ENCODE measurements at places on chromosomes 6 and 20.
A peak's percentile ranks its signal among the peaks of the same experiment; 100 is the strongest.

DNA sequence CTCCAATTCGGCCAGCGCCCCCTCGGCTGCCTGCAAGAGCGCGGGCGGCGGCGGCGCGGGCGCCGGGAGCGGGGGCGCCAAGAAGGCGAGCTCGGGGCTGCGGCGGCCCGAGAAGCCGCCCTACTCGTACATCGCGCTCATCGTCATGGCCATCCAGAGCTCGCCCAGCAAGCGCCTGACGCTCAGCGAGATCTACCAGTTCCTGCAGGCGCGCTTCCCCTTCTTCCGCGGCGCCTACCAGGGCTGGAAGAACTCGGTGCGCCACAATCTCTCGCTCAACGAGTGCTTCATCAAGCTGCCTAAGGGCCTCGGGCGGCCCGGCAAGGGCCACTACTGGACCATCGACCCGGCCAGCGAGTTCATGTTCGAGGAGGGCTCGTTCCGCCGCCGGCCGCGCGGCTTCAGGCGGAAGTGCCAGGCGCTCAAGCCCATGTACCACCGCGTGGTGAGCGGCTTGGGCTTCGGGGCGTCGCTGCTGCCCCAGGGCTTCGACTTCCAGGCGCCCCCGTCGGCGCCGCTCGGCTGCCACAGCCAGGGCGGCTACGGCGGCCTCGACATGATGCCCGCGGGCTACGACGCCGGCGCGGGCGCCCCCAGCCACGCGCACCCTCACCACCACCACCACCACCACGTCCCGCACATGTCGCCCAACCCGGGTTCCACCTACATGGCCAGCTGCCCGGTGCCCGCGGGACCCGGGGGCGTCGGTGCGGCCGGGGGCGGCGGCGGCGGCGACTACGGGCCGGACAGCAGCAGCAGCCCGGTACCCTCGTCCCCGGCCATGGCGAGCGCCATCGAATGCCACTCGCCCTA is 963 bp downstream of the FOXF2 start:
- H3K36me3 ChIP-seq: no peaks in the 10 kb centered on the region
- H3K27ac ChIP-seq: no peak overlapping the region
- H3K4me1 ChIP-seq: peaks cover 14% of the 10 kb centered on the region
- H3K4me3 ChIP-seq: peak overlapping the region; percentile 65

DNA sequence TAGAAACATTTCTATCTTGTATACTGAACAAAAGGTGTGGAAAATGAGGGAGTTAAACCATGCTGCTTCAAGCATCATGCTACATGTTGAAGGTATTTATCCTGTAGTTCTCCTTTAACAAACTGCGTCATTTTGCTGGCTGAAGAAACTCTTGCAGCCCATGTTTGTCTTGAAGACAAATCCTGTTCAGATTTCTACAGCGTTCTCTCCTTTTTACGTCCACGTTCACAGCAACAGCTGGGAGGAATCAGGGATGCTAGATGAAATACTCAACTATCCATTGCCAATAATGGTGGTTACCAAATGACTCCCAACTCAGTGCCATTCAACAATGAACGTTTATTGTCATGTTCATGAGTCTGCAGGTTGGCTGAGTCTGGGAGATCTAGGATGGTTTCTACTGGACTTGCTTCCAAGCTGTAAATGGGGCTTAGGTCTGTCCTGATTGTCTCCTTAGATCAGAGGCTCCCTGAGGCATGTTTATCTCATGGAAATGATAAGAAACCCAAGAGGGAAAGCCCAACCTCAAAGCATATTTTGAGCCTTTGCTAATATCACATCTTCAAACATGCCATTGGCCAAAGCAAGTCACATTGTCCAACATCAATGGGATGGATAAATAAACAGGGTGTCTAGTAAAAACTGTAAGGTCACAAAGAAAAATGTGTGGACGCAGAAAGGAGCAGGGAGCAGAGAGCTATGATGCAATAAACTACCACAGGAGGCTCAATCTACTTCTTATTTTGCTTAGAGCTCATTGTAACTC is 2.7 kb upstream of the PLCB1 start:
- H3K4me3 ChIP-seq: no peak overlapping the region
- H3K27me3 ChIP-seq: no peaks in the 10 kb centered on the region
- no peaks in the 10 kb centered on the region for H3K36me3 ChIP-seq
- DNase-seq: no peak

DNA sequence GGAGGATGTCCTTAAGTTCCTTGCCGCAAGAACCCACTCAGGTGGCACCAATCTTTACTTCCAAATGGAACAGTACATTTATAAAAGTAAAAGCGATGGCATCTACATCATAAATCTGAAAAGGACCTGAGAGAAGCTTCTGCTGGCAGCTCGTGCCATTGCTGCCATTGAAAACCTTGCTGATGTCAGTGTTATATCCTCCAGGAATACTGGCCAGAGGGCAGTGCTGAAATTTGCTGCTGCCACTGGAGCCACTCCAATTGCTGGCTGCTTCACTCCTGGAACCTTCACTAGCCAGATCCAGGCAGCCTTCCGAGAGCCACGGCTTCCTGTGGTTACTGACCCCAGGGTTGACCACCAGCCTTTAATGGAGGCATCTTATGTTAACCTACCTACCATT is 191.7 kb downstream of the TRIM27 start:
- H3K36me3 ChIP-seq: no peaks in the 10 kb centered on the region
- DNase-seq: no peak
- H3K4me3 ChIP-seq: no peak overlapping the region
- H3K27me3 ChIP-seq: no peaks in the 10 kb centered on the region
- H3K4me1 ChIP-seq: peaks cover 5% of the 10 kb centered on the region

- H3K4me3 ChIP-seq: no peak overlapping the region
- H3K36me3 ChIP-seq: no peaks in the 10 kb centered on the region
- H3K4me1 ChIP-seq: no peaks in the 10 kb centered on the region
- no peak for DNase-seq
- no peak overlapping the region for H3K27ac ChIP-seq
Measured at GRCh38 chr6:166105341-166106075, 62.1 kb downstream of the TBXT start.

DNA sequence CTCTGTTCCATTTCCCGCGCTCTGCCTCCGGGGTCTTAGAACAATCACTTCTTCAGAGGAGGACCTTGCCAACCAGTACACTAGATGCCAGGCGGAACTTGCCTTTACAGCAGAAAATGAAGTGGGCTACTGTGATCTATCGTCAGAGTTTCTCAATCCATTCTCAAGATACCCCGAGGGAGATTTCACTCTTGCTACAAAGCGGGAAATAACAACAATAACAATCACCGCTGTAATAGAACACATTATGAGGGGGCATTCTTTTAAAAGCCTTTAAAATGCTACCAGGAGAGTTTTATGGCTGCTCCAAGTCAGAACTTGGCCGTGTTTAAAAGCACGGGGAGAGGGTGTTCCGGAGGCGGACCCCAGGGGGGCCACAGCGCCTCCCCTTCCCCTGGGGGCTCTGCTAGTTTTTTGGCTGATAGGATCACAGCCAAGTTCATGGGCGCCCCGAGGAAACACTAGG is 617.0 kb upstream of the AGPAT4 start:
- no peaks in the 10 kb centered on the region for H3K36me3 ChIP-seq
- no peak overlapping the region for H3K27ac ChIP-seq
- peaks cover 4% of the 10 kb centered on the region for H3K4me1 ChIP-seq
- H3K27me3 ChIP-seq: no peaks in the 10 kb centered on the region
- no peak for DNase-seq

- H3K4me3 ChIP-seq: no peak overlapping the region
- H3K36me3 ChIP-seq: no peaks in the 10 kb centered on the region
- H3K27me3 ChIP-seq: no peaks in the 10 kb centered on the region
- no peak for DNase-seq
Measured at GRCh38 chr6:144248476-144249301, 36.4 kb upstream of the UTRN start.

DNA sequence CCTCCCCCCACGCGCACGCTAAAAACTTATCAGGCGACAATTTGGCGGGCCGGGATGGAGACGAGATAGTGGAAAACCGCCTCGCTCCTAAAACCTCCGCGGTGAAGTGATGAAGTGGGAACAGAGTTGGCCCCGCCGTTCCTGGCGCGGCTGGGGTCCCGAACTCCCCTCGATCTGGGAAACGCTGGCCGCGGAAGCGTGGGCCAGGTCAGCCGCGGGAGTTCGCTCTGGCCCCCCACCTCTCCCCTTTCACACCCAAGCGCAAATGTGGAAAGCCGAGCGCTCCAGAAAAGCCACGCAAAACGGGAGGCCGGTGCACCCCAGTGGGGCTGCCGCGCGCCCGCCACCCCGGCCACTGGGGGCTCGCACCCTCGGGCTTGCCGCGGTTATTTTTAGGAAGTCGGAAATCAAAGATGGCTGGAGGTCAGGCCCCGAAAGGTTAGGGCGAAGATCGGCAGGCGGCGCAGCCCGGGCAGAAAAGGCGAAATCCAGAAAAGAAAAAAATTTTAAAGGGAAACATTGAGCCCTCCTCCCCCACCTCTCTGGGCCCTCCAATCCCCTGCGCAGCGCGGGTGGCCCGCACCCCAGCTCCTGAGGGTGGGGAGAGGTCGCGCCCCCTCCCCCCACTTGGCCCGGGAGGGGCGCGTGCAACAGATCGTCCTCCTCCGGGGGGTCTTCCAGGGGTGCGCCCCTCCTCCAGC is 1.0 kb downstream of the SALL4 start:
- peaks cover 14% of the 10 kb centered on the region for H3K27me3 ChIP-seq
- no peak overlapping the region for H3K27ac ChIP-seq
- H3K4me3 ChIP-seq: peak overlapping the region; percentile 67
- H3K4me1 ChIP-seq: peaks cover 24% of the 10 kb centered on the region
- H3K36me3 ChIP-seq: no peaks in the 10 kb centered on the region

DNA sequence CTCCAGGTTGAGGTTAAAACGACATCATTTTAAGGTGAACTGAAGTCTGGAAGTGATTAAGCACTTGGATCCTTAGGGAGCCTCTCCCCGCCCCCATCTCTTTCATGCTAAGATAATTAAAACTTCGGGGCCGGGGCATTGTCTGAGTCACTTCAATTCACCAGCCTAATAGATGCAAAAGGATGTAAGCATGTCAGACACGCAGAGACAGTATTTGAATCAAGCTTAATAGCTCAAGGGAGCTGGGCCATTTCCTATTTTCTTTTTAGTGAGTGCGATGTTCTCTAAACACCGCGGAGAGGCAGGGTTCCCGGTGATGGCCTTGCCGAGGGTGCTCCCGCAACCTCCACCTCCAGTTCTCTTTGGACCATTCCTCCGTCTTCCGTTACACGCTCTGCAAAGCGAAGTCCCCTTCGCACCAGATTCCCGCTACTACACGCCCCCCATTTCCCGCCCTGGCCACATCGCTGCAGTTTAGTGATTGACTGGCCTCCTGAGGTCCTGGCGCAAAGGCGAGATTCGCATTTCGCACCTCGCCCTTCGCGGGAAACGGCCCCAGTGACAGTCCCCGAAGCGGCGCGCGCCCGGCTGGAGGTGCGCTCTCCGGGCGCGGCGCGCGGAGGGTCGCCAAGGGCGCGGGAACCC is 516 bp upstream of the IRF4 start:
- H3K36me3 ChIP-seq: no peaks in the 10 kb centered on the region
- no peaks in the 10 kb centered on the region for H3K27me3 ChIP-seq
- no peak overlapping the region for H3K27ac ChIP-seq
- peak overlapping the region; percentile 71 for H3K4me3 ChIP-seq
- no peak for DNase-seq
- peaks cover 23% of the 10 kb centered on the region for H3K4me1 ChIP-seq

- no peak overlapping the region for H3K27ac ChIP-seq
- no peaks in the 10 kb centered on the region for H3K27me3 ChIP-seq
- H3K36me3 ChIP-seq: no peaks in the 10 kb centered on the region
- no peak for DNase-seq
- no peaks in the 10 kb centered on the region for H3K4me1 ChIP-seq
Measured at GRCh38 chr6:72283571-72283970, 338.3 kb upstream of the KCNQ5 start.

- no peak for DNase-seq
- no peaks in the 10 kb centered on the region for H3K36me3 ChIP-seq
- no peak overlapping the region for H3K4me3 ChIP-seq
Measured at GRCh38 chr20:50522053-50522674, 12.0 kb downstream of the PTPN1 start.

- no peak for DNase-seq
- H3K4me1 ChIP-seq: no peaks in the 10 kb centered on the region
- no peaks in the 10 kb centered on the region for H3K36me3 ChIP-seq
- H3K27ac ChIP-seq: no peak overlapping the region
Measured at GRCh38 chr20:6439737-6440442, 317.1 kb upstream of the FERMT1 start.

DNA sequence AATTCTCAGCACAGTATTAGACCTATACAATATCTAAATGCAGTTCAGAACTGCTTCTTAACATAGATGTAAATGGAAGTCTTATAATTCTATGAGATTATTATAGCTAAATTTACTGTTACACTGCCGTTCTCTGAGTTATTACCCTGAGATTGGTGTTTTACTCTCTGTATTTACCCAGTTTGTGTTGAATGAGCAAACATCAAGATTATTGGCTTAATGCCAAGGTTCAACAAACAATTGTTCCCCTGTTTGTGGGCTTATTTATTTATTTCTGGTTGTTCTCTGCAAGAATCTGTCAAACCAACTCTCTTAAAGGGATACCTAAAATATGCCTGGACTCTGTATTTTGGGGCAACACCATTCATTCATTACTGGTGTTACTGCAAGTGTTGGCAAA is 5.2 kb upstream of the STMND1 start:
- H3K4me1 ChIP-seq: no peaks in the 10 kb centered on the region
- DNase-seq: no peak
- H3K27ac ChIP-seq: no peak overlapping the region
- no peaks in the 10 kb centered on the region for H3K36me3 ChIP-seq
- H3K27me3 ChIP-seq: no peaks in the 10 kb centered on the region
- no peak overlapping the region for H3K4me3 ChIP-seq

DNA sequence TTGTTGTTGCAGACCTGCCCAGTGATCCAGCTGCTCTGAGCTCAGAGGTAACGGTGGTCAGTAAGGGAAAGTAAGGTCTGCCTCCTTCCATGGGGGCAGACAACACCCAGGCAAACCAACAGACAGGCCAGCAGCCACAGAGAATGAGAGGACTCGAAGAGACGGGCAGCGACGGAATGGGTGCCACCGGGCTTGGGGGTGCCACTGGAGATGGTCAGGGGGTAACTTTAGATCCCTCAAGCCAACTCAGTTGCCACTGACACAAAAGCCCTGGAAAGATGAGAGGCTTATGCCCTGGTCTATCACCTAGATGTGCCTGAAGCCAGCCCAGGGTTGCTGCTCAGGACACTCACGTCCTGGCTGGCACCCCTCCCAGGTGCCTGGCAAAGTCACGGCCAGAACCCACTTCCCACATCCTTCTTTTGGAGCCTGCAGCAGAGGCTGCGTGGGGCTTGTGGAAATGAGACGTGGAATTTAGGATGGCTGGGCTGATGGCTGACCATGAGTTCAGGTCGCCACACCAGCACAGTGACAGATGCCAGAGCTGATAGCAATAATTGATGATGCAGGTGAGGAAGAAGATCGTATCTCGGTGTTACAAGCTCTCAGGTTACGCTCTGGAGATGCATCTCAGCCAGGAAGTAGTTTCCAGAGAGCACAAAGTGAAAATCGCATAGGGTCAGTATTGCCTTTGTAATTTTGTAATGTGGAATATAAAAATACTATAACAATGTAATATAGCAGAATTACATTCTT is 209.1 kb downstream of the SYNDIG1 start:
- DNase-seq: no peak
- no peaks in the 10 kb centered on the region for H3K36me3 ChIP-seq
- H3K27ac ChIP-seq: no peak overlapping the region
- H3K27me3 ChIP-seq: no peaks in the 10 kb centered on the region
- peaks cover 3% of the 10 kb centered on the region for H3K4me1 ChIP-seq

GRCh38 chr6:16474772-16475493 is 236.5 kb downstream of the GMPR start:
- no peaks in the 10 kb centered on the region for H3K36me3 ChIP-seq
- H3K4me1 ChIP-seq: peaks cover 14% of the 10 kb centered on the region
- DNase-seq: no peak
- H3K27me3 ChIP-seq: no peaks in the 10 kb centered on the region
- no peak overlapping the region for H3K4me3 ChIP-seq

- no peaks in the 10 kb centered on the region for H3K4me1 ChIP-seq
- H3K27ac ChIP-seq: no peak overlapping the region
- H3K36me3 ChIP-seq: no peaks in the 10 kb centered on the region
- H3K27me3 ChIP-seq: no peaks in the 10 kb centered on the region
Measured at GRCh38 chr6:63094947-63095346, 116.3 kb upstream of the FKBP1C start.
